Breast epithelium (tissue), 4 donors: ENCODE measurements at places on chromosomes 12 and 14. TPM values are rescaled to one million over a fixed set of nuclear protein-coding genes. Genes with fewer than 3 reads are reported as not detected.

GRCh38 chr14:100893228-100893601 is 10.3 kb downstream of the RTL1 start:
- no peak for DNase-seq

DNA sequence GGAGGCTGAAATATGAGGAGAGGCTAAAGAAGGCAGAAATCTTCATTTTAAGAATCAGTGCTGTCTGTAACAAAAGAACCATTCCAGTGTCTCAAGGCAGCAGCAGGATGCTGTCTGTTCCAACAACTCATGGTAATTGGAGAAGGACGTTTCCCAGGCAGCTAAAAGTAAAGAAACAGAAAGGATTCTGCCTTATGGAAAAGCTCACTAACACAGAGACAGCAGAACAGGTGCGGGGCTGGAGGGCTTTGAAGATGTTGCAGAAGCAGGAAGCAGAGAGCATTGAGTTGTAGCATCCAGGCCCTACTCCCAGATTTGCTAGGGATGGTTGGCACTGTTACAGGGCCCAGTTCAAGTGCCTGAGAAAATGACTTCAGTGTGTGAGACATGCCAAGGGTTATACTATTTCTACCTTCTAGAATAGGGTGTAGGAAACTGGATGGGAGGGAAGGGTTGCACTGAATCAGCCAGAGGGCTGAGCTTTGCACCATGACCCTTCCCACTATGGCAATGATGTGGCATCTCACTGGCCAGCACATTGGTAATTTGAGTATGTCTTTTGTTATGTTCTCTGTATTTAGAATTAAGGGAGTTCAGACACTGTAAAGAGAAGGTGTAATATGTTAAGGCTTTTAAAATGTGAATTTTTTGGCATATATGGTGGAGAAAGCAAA is 160.0 kb upstream of the FBXO33 start:
- DNase-seq, result no peak

GLS2 gene
- 0.16 TPM for total RNA-seq

DNA sequence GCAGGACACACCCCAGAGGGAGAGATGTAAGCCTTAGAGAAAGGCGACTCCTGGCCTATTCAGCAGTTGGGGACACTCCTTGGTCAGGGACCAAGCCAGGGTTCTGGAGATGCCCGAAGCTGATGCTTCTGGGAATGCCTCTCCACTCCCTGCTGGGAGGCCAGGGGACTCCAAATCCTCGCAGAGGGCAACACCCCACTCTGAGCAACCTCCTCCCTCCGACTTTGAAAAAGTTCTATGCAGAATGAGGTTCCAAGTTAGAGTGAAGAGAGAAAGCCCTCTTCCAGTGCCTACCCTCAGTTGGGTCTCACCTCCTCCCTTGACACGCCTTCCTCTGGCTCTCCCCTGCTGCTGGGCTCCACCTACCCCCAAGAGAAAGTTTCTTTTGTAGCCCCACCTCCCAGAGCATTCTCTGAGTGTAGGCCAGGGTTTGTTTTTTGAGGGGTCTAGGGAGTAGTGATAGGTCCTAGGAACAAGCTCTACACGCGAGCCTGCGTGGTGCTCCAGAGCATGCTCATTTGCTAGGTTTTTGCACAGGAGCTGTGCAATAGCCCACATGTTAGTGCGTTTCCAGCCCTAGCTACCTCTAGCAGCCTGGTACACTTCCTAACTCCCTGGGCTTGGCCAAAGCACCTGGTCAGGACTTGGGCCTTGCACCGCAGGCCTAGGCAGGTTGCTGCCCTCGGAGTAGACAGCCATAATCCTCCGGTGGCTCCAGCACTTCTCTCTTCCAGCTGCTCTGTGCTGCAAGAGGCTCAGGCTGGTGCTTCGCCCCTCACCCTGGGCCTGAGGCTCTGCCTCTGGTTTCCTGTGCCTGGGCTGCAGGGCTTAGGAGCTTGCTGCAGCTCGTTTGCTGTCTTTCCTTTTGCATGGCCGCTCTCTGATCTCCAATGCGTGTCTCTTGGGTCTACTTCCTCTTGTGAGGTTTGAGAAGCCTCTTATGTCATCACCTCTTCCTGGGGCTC is 590 bp upstream of the CEBPE start:
- no peak for DNase-seq

DNA sequence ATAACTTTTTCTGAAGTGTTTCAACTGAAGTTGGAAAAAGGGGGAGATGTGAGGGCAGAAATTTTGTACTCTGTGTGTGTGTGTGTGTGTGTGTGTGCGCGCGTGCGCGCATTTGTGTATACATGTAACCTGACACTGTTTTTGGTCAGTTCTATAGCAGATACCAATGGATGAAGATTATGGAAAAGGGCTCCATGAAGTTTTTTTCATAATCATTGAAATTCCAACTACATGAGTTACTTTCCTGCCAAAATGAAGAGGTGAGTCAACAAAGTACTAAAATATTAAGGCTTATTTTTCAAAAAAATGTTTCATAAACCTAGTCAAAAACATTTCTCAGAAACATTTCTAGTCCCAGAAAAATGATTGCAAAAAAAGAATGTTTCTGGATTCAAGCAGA is 25.7 kb upstream of the CERS5 start:
- DNase-seq, result no peak

SRRM4 gene
- not detected for total RNA-seq
